ENCODE measurements at places on chromosomes 4 and X.
A peak's percentile ranks its signal among the peaks of the same experiment; 100 is the strongest.

DNA sequence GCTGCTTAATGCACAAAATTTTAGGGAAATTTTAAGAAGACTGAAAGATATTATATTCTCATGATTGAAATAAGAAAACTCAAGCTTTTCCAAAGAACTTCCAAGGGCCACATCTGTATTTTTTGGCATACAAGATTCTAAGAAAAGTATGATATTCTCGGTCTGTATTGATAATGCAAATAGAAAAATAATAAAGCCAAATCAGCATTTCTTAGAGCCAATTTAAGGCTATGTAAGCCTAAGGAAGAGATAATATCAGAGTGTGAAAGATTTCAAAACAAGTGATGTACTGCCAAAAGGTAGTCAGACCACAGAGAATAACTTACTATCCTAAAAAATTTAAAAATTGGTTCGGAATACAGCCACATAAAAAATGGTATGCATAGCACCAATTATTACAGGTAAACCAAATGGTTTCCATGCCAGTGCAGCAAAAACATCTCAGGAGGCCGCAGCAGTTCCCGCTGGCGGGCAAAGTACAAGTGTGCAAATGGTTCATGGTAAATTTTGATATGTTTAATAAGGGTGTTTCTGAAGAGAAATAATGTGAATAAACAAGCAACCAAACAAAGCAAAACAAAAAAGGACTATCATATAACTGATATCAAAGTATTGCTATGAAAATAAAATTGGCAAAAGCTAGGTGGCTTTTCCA, 35.2 kb upstream of the NAP1L5 start:
- DNase-seq: no peak

DNA sequence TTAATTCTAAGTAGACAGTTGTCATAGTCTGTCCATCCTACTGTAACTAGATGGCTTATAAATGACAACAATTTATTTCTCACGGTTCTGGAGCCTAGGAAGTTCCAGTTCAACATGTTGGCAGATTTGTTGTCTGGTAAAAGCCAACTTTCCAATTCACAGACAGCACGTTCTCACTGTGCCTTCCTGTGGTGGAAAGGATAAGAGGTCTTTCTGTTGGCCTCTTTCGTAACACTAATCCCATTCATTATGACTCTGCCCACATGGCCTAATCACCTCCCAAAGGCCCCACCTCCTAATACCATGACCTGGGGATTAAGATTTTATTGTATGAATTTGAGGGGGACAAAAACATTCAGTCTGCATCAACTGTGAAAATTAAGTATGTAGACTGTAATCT, 83.2 kb downstream of the GALNTL6 start:
- no peak for DNase-seq

GRCh38 chrX:100625985-100626491, 10.6 kb downstream of the TSPAN6 start:
- no peak for DNase-seq

- no peak for DNase-seq
Observed at GRCh38 chr4:63632858-63633257, 776.4 kb downstream of the TECRL start.

- DNase-seq: no peak
Observed at GRCh38 chrX:19410259-19410658, 66.5 kb downstream of the PDHA1 start.

- DNase-seq: no peak
Observed at GRCh38 chr4:122150931-122151330, 1.2 kb upstream of the BLTP1 start.

DNA sequence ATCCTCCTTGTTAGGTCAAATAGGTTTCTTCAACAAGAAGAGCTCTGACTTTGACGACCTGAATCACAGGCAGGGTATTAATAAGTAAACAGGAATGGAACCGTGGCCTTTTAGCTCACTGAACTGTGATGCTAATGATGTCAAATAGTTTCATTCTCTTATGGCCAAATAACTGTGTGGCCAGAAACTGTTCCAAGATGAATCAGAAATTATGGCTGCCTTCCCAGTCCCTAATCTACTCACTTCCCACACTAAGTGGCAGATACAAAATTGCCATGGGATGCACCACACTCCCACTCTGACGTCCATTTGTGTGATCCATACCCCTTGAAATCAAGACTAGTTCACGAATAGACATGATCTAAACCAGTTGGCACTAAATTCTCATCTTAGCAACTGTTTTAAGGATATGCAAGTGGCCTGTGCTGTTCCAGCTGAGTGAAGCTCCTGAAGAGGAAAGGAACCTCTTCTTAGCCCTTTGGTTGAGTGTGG, 455.4 kb downstream of the IL15 start:
- DNase-seq: no peak

- DNase-seq: no peak
Observed at GRCh38 chrX:133646719-133647116, 231.4 kb upstream of the GPC4 start.

DNA sequence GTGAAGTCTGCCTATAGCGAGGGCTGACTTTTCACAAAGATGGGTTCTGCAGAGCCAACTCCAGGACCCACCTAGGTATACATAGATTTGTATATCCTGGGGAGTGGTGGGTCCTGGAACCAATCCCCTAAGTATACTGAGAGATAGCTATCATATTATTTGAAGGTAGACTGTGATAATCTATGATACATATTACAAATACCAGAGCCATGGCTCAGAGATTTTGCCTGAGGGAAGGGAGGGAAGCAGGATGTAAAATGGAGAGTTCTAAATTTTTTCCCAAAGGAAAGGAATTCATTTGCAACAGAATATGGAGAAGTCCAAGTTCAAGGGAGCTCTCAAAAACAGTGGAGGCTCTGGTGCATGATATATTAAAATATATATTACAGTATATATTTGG, 7.2 kb downstream of the TCEAL3 start:
- DNase-seq: no peak

- no peak for DNase-seq
Observed at GRCh38 chrX:106278951-106279350, 110.8 kb downstream of the PWWP3B start.

GRCh38 chr4:76947369-76947768, 2.2 kb upstream of the SEPTIN11 start:
- no peak for DNase-seq

GRCh38 chr4:122278976-122279375, 99.8 kb upstream of the ADAD1 start:
- no peak for DNase-seq

DNA sequence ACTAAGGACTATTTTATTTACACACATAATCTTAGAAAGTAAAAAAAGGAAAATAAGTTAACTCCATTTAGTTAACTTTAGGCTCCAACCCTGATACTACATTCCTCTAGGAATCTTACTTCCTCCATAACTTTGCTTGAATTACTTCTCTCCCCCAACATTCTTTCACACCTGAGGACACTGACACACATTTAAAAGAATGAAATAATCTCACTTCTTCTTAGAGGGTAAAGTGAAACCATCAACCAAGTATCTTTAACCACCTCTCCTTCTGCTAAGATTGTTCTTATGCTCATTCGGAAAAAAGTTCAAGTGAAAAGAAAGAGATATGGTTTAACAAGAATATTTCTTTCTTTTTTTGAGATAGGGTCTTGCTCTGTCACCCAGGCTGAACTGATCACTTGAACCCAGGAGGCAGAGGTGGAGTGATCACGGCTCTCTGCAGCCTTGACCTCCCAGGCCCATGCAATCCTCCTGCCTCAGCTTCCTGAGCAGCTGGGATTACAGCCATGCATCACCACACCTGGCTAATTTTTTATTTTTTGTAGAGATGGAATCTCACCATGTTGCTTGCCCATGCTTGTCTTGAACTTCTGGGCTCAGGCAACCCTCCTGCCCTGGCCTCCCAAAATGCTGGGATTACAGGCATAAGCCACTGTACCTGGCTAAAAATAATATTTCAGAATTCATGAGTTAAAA, 28.5 kb downstream of the SLC25A4 start:
- no peak for DNase-seq

DNA sequence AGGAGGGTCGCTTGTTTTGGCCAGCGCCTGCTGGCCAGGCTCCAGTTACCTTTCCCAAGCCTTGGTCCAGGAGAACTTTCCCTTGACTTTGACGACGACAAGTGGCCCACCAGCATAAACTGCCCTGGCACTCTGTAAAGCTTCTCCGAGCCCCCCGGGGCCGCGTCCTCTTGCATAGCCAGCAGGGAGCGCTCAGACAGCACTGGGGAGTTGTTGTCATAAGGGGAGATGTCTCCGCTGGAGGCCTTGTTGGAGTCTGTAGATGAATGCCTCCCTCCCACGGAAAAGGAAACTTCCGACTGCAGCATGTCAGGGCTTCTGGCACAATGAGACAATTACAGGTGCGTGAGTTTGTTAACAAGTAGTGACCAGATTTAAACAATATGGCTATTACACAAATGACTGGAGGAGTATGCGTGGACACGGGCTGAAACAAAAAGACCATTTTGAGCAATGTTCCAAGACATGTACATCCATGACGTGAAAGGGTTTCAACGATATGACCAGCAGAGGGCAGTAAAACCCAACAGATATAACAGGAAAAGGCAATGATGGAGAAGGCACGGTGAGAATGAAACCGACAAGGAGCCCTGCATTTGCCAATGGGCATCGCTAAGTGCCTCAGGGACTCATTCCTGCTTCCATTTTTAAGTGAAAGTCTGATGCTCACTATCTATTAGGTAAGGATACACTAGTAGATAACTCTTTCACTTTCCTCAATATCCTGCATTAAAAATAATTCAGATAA, 33.0 kb downstream of the HCCS start:
- DNase-seq: peak; percentile 38

GRCh38 chrX:9997524-9997923, 30.4 kb downstream of the CLDN34 start:
- no peak for DNase-seq

All from NCI-H1048 (cell line).